ENCODE measurements at places on chromosomes 4 and X. TPM values are rescaled to one million over a fixed set of nuclear protein-coding genes. Genes with fewer than 3 reads are reported as not detected.

GRCh38 chr4:139521754-139522401 lies 34.1 kb downstream of the SETD7 start:
- H3K27ac ChIP-seq: no peak overlapping the region
- H3K4me1 ChIP-seq: no peaks in the 10 kb centered on the region
- H3K4me3 ChIP-seq: no peak overlapping the region

GRCh38 chr4:73902817-73903547 lies 33.8 kb downstream of the CXCL1 start:
- H3K4me3 ChIP-seq: no peak overlapping the region
- DNase-seq: no peak
- H3K27me3 ChIP-seq: no peaks in the 10 kb centered on the region
- H3K4me1 ChIP-seq: no peaks in the 10 kb centered on the region

GRCh38 chr4:47914926-47915237 lies 499 bp upstream of the NFXL1 start:
- H3K27me3 ChIP-seq: no peaks in the 10 kb centered on the region
- H3K36me3 ChIP-seq: 0 out of 2 replicates have a peak, but pooled peaks cover 2% of the 10 kb centered on the region
- no peak overlapping the region for H3K27ac ChIP-seq
- H3K4me1 ChIP-seq: no peaks in the 10 kb centered on the region

GRCh38 chr4:186144198-186144945 lies 39.9 kb downstream of the FAM149A start:
- H3K36me3 ChIP-seq: no peaks in the 10 kb centered on the region
- peak overlapping the region; percentile 41 for H3K4me3 ChIP-seq
- peaks cover 17% of the 10 kb centered on the region for H3K4me1 ChIP-seq
- H3K27me3 ChIP-seq: peaks cover 4% of the 10 kb centered on the region
- no peak for DNase-seq

DNA sequence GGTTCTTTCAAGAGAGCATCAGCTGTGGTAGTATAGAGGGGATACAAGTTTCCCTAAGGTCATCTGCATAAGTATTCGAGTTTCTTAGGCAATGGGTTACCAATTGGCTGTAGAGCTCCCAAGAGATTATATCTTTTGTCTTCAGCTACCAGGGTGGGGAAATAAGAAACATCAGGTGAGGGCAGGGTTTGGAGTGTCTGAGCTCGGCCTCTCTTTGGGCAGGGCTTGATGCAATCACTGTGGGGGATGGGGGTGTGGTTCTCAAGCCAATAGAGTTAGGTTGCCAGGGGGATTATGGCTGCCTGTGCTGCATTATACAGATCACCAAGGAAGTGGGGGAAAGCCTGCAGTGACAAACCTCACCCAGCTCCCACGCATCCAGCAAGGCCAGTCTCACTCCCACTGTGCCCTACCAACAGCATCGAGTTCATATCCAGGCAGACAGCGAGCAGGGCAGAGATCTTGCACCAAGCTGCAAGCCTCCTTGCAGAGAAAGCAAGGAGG lies 172.1 kb upstream of the MAGEE2 start:
- H3K27me3 ChIP-seq: no peaks in the 10 kb centered on the region
- H3K27ac ChIP-seq: no peak overlapping the region
- H3K36me3 ChIP-seq: no peaks in the 10 kb centered on the region
- DNase-seq: no peak
- no peaks in the 10 kb centered on the region for H3K4me1 ChIP-seq

GRCh38 chr4:157222771-157223160 lies 2.2 kb downstream of the GRIA2 start:
- no peaks in the 10 kb centered on the region for H3K27me3 ChIP-seq
- no peak for DNase-seq
- no peaks in the 10 kb centered on the region for H3K36me3 ChIP-seq

Gene LRCH2
- total RNA-seq: not detected

Gene AMBN
- total RNA-seq: not detected

Gene LNX1
- total RNA-seq: 3.3 TPM

Gene SPANXD
- not detected for total RNA-seq
